ENCODE measurements at places on chromosomes 3 and 15.

- no peak for DNase-seq
These were observed 472.7 kb upstream of the ARL6 start for GRCh38 chr3:97291901-97292300.

DNA sequence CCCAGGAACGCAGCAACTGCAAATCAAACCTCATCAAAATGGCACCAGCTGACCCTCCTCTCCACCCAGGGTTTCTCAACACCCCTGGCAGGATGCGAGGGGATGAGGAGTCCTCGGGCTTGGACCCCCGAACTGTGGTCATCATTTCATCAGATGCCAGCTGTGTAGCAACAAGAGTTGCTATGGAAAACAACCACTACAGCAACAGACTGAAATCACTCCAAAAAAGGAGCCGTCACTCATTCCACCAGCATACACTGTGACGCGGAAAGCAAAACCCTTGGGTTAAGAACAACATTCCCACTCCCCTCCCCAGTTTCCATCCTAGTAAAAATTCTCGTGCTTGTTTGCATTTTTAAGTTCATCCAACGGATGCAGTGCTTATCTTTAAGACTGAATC lies 40.1 kb downstream of the VGLL4 start:
- no peak for DNase-seq

GRCh38 chr15:72521682-72522081 lies 47.6 kb downstream of the ARIH1 start:
- DNase-seq: no peak

DNA sequence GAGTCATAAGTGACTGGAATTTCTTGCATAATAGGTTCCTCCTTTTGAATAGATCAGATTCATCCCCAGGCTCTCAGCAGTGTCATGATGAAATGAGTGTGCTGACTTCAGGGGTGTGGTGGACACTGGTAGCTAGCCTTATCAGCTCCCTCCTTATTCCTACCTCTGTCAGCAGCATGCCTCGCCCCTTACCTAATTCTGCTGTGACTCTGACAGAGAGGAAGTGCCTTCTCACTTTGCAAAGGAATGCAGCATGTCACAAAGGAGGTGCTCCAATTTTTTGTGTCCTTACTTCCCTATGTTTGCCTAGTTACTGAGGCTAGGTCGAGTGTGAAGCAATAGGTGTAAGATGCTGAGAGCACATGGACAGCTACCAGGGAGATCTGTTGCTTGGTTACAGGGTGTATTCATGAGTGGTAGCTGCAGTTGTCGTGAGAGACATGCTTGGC lies 90.6 kb downstream of the TNFAIP8L3 start:
- DNase-seq: no peak

GRCh38 chr3:66592016-66592761 lies 91.4 kb upstream of the LRIG1 start:
- no peak for DNase-seq

GRCh38 chr3:112032098-112032731 lies 2.3 kb upstream of the TMPRSS7 start:
- no peak for DNase-seq

- no peak for DNase-seq
These were observed 133.7 kb upstream of the OSTN start for GRCh38 chr3:191065181-191065805.

GRCh38 chr3:142104763-142105162 lies 44.6 kb downstream of the TFDP2 start:
- no peak for DNase-seq

GRCh38 chr3:177374323-177374722 lies 177.0 kb upstream of the TBL1XR1 start:
- no peak for DNase-seq

- no peak for DNase-seq
These were observed 216.0 kb downstream of the TLE3 start for GRCh38 chr15:69881766-69882165.

- DNase-seq: no peak
These were observed 37.0 kb downstream of the RBM6 start for GRCh38 chr3:49976942-49977341.

GRCh38 chr3:126865736-126866135 lies 117.2 kb upstream of the PLXNA1 start:
- no peak for DNase-seq

DNA sequence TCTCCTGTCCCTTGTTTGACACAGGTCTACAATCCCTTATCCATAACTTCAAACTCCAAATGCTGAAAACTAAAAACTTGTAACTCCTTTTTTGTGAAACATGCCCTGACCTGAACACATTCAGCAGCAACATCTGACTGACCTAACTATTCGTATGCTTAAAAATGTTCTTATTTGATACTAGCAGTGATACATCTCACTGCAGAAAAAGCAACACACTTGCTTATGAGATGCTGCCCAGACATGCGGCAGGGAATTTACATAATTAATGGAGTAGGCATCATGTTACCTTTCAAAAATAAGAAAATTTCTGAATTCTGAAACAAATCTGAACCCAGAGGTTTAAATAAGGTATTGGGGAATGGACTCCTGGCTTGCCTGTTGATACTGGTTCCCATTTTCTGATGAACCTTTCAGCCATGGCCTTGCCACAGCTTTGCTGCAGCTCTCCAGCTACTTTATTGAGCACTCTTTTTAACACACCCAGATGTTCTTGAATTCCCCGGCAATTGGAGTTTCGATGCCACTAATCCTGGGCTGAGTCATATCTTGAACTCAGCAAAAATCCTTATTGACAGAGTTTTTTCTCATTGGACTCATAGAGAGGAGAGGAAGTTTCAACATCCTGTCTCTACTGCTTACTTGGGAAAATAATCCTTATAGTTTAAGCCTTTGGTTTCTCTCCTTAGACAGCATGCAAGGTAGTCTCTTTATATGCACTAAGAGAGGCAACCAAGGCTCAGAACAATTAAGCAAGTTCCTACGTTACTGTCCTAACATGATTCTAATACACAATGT lies 296.6 kb upstream of the LMCD1 start:
- DNase-seq: no peak

- no peak for DNase-seq
These were observed 6.2 kb upstream of the TASOR start for GRCh38 chr3:56689303-56689702.

- DNase-seq: peak; percentile 81
These were observed 33.6 kb downstream of the TMEM45A start for GRCh38 chr3:100525753-100526612.

DNA sequence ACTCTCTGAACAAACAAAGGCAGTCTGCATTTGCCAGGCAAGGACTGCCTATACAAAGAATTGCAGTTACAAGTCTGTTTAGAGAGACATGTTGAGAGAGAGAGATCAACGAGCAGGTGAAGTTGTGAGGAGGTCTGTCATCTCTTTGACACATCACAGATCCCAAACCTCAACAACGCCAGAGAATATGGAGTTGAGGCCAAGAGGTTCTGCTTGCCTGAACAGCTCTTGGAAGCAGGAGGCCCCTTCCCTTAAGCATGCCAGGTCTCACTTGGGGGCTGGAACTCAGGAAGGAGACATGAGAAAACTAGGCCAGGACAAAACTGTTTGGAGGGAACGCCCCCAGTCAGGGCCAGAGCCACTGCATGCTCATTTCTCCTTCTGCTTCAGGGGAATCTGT lies 22.3 kb upstream of the MUSTN1 start:
- DNase-seq: no peak

- no peak for DNase-seq
These were observed 3.0 kb downstream of the MYEF2 start for GRCh38 chr15:48175126-48175525.

DNA sequence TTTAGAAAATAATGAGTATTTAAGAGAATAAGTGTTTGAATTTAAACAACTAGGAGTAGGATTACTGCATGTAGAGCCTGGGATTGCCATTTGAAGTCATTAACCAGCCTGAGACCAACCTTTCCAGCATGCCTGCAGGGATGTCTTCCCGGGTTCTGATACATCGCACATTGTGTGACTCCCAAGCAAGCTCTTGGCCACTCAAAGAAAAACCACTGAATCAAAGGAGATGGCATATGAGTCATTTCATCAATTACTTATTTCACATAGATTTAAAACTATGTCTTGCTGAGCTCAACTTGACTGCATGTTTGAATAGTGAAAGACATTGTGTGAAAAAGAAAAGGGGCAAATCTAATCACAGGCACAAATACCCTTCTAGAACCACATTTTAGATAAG lies 15.0 kb upstream of the THBS1 start:
- DNase-seq: no peak

DNA sequence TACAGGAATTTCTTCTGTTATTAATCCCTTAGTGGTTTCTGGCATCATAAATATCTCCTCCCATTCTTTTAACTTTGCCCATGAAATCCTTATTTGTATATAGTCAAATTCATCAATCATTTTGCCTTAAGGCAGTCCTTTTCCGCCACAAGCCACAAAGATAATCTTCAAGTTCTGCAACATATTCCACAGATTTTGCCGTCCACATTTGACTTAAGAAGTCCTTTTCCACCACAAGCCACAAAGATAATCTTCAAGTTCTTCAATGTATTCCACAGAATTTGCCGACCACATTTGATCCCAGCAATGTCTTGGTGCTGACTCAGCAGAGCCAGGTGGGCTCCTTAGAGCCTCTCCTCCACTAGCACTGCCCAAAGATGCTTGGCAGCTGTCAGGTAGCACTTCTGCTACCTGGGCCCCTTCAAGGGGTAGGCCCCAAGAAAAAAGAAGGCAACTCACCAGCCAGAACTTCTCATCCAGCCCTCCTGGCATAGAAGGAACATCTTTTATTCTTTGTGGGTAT lies 35.0 kb downstream of the SEC22C start:
- DNase-seq: no peak

DNA sequence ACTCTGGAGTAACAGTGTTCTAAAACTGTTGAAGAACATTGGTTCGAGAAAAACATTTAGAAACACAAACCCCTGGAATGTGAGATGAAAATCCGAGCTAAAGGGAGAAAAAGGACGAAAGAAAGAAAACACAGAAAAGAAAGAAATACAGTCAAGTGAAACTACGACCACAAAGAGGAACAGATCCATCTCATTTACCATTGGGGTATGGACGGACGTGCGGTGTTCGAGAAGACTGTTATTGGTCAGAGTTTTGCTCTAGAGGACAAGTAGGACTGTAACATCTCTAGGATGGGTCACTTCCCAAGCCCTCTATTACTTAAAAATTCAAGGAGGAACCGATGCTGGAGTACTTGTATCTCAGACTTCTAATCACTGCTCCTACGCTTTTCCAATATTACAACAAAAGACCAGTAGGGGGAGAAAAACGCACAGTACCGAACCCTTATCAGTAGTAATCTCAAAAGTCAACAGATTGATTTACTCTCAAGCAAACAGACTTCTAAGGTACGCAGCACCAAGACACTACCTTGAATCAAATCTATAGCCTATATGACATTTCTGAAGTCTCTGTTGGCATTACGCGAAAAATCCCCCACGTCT lies 1.1 kb upstream of the PIK3CA start:
- peak; percentile 69 for DNase-seq

DNA sequence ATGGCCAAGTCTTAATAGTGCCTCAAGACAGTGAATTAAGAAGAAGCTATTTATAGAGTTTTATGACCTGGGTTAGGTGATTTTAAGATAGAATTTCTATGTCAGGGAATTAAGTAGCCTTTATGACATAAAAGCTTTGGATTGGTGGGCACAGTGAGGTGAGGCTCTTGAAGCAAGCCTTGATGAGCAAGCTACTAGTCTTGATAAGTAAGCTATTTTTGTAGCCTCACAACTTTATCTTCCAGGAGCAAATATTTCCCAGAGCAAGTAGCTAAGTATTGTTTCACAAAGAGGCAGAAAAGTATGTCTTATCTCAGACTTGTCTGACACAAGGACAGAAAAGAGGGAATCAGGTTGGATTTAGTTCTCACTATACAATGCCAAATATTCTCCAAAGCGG lies 491.7 kb upstream of the RASGRP1 start:
- DNase-seq: no peak

DNA sequence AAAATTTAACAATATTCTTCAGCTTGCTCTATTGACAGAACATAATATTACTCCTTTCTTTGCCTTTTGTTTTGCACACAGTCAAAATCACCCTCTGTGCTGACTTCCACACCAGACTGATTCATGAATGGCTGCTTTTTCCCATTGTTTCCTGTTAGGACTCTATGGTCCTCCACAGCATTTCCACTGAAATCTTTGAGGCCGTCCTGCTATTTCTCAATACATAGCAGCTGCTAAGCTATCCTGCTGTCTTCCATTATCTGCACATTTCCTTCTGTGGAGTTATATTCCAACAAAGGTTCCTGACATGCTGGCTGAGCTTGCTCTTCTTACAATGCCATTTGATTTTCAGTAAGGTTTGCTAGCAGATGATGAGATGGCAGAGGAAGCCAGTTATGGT lies 153.3 kb downstream of the EPHA3 start:
- DNase-seq: no peak

DNA sequence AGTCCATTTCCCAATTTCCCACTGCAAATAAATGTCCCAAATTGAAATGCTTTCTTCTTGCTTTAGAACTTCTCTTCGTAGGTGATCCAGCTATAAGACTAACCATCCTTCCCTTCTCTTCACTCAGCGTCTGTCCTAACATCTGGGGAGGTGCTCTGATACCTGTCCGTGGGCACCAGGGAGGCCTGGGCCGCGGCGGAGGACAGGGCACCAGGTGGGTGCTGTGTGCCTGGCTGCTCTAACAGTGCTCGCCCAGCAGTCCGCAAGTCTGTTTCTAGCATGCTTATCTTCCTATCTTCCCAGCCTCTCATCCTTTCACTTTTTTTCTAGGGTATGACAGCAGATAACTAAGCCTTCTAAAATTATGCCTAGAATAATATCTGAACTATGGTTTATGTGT lies 37.3 kb downstream of the NKIRAS1 start:
- DNase-seq: no peak

DNA sequence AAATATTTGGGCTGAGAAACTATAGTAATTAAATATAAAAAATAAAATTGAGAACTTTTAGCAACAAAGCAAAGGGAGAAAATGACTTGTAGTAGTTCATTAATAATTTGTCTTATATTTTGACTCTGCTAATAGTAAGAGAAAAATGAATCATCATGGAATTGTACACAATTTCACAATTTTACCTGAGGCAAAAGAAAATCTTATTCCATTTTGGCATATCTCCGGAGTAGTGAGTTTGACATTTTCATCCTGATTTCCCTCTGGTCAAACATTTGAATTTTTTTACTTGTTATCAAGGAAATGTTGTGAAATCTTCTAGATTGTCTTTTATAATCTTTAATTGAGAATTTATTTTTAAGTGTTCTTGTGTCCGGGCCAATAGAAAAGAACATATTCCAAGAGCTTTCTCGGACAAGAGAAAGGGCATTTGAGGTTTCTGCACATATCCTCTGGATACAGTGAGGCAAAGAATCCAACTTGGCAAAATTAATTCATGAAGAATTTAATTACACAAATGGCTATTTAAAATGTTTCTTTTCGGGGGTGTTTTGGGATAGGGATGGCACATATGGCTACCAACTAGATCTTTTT lies 89.3 kb upstream of the IGSF10 start:
- no peak for DNase-seq

DNA sequence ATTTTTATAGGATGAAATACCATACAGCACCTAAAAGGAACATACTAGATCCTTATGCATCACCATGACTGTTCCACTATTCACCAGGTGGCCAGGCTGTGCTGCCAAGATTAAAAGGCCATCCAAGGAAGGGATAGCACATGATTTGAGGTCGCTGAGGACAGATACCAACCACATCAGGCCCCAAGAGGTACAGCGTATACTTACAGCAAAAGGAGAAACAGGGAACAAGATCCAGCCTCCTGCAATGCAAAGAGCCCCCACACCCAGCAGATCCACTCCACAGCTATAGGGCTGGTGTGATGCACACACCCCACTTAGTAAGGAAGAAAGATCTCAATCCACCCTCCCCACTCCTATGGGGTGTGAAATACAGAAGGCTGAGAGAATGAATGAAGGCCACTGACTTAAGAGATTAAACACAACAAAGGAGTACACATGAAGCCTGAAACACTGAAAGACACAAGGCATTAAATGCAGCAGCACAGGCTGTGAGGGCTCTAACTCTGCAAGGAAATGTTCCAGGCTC lies 32.0 kb upstream of the ZNF445 start:
- DNase-seq: no peak
